ENCODE measurements at places on chromosomes 4 and X.

GRCh38 chr4:40212674-40213527, 16.1 kb downstream of the RHOH start:
- DNase-seq, result no peak

- DNase-seq, result no peak
These were observed 58.9 kb upstream of the NFKB1 start for GRCh38 chr4:102441978-102442911.

DNA sequence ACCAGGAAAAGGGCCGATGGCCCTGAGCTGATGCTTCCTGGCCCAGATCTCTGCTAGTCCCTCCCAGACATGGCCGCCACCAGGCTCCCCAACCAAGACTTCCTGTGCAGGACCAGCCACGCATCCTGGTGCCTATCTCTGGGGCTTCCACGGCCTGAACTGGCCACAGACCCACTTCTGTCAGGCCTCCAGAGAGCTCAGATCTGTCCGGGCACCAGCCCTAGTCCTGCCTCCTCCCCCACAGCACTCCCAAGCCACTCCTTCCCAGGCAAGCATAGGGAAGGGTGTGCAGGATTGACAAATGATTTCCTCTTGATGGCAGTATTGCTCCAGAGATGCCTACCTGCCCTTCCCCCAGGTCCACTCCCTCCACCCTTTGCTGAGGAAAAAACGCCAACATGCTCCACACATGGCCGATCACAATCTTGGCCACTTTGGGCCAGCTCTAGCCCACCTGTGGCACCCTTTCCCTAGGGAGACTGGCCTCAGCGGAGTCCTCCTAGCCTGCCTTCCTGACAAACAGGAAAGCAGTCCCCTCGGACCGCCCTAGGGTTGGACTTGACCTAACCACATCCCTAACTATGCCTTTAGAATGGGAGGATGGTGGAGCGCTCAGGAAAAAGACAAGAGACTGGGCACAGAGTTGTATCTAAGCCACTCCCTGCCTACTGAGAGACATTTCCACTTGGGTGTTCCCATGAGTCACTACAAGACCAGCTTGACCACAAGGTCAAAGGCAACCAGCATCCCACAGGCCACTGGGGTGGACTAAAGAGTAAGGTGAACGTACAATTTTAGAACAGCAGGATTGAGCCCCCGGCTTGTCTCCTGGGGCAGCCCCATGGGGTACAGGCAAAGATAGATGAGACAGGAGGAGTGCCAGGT, 277.5 kb upstream of the AGTR2 start:
- DNase-seq, result peak; percentile 50

GRCh38 chrX:29535212-29536162, 679.9 kb upstream of the MAGEB2 start:
- DNase-seq, result no peak

DNA sequence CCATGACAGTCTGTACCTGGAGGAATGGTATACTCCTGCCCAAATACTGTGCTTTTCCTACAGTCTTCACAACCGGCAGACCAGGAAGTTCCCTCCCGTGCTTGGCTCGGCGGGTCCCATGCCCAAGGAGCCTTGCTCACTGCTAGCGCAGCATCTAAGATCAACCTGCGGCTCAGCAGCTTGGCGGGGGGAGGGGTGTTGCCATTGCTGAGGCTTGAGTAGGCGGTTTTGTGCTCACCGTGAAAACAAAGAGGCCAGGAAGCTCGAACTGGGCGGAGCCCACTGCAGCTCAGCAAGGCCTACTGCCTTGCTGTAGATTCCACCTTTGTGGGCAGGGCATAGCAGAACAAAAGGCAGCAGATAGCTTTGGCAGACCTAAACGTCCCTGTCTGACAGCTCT, 152.7 kb downstream of the TEX11 start:
- no peak for DNase-seq

GRCh38 chr4:99710681-99711345, 53.2 kb upstream of the C4orf54 start:
- no peak for DNase-seq

GRCh38 chrX:71660562-71661416, 6.6 kb upstream of the LOC101059915 start:
- no peak for DNase-seq

Data from NCI-H2081 (cell line).